ENCODE measurements at places on chromosomes 11 and 22. TPM values are rescaled to one million over a fixed set of nuclear protein-coding genes. Genes with fewer than 3 reads are reported as not detected.

XRRA1 gene
- 9.4 TPM for total RNA-seq

OR52E8 gene
- total RNA-seq, result not detected

ELFN2 gene
- total RNA-seq, result not detected

BARX2 gene
- not detected for total RNA-seq

MAPK8IP2 gene
- 0.12 TPM for total RNA-seq

TMEM191C gene
- not detected for total RNA-seq

PIH1D2 gene
- total RNA-seq, result 1.3 TPM

KRTAP5-10 gene
- not detected for total RNA-seq

NPTXR gene
- 1.7 TPM for total RNA-seq

APOA5 gene
- not detected for total RNA-seq

VPREB1 gene
- not detected for total RNA-seq

GUCY1A2 gene
- total RNA-seq, result 9.4 TPM

C11orf71 gene
- total RNA-seq, result 10.7 TPM

- no peak for DNase-seq
Measured at GRCh38 chr11:134404575-134405341, 7.3 kb downstream of the B3GAT1 start.

DNA sequence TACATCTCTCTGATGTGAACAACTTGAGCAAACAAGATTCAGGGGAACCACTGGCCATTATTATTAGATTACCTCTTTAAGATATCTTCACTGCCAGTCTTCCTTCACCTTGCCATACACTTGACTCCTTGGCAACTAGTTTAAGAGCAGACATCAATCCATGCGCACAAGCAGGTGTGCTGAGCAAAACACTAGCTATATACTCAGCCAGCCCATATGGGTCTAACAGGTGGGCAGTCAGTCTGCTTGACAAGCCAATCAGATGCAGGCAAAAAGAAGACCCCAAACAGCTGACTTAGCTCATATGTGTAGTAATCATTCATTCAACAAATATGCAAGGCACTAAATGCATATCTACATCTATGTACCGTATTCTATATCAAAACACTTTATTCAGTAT, 101.2 kb downstream of the SIK3 start:
- DNase-seq, result no peak

GRCh38 chr22:45529971-45530575, 27.4 kb downstream of the FBLN1 start:
- no peak for DNase-seq

DNA sequence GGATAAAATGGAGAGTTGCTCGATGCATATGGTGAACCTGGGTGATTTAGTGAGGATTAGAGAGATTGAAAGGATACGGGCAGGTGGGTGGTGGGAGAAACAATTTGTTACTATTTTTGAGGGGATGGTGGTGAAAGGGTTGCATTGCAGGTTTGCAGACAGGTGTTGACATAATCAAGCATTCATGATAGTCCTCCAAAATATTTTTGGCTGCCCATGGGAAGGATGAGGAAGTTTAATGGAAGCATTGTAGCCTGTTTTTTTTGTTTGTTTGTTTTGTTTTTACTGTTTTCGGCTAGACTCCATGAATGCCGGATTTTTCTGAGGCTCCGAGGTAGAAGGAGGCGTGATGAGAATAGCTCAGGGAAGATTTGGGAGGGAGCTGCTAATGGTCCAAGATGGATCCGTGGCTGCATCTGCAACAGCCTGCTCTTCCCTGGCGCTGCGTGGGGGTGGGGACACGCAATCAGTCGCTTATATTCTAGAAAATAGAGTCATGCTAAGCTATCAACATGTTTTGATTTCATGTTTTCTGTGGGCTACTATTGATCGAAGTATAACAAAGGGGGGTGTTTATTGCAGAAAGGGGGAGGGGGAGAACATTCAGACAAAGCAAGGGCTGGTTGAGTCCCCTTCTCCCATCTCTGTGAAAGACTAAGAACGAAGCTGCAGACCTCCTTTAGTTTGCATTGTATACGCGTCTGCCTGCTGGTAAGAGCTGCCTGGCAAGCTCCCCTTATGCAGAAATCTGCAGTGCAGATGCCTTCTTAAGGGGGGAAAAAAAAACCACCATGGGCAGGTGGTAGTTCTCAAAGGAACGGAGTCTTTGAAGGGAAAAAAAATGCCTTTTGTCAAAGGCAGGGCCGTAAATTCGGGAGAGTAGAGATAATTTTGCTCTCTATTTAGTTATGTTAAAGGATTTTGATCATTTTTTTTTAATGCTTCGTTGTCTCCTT, 1.0 kb downstream of the RTN3 start:
- no peak for DNase-seq

GRCh38 chr22:47228767-47229166, 466.3 kb downstream of the TBC1D22A start:
- no peak for DNase-seq

DNA sequence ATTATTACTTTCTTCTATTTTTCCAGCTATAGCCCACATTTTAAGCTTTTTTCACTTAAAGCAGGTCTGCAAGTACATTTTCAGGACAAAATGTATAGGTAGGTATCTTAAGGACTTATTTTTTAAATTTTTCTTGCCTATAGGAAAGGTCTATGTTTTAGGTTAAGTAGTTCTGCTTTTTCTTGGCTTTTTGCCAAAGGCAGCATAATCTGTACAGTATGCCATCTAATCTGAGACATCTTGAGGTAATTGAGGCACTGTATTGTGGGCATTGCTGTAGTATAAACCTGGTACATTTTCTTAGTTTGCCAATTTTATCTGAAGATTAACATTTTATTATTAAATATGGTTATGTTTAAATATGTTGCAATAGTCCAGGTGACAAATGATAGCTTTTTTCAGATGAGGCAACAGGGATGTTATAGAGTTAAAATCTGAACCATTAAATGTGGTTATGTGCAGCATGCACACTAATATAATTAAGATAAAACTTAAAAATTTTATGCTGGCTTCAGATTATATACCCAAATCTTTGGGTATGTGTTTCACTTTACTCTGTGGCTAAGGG, 42.9 kb downstream of the QSER1 start:
- DNase-seq, result no peak

- DNase-seq, result no peak
Measured at GRCh38 chr11:112303616-112304015, 43.0 kb upstream of the PLET1 start.

- DNase-seq, result peak; percentile 52
Measured at GRCh38 chr11:1834779-1835670, at the start of gene SYT8. TSS of gene SYT8 (plus strand) at chr11:1834990. CDS start at chr11:1835106, 116 bp downstream.

GRCh38 chr22:48577014-48577690, 1250.5 kb downstream of the BRD1 start:
- DNase-seq, result no peak

DNA sequence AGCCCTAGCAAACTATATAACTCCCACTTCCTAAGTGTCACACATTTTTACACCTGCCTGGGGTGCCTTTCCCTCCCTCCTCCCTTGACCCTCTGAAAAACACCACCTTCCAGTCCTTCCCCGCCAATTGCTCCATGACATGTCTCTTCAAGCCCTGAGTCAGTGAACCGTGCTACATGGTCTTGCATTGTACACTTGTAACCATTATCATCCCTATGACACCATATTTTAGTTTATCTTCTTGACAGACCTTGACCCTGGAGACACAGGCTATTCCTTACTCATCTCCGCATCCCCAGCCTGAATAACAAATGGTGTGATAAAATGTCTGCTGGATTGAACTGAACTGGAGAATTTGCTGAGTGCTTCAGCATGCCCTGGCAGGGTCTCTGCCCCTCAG, 36.9 kb downstream of the TNKS1BP1 start:
- no peak for DNase-seq

GRCh38 chr11:128500493-128500892, 86.9 kb downstream of the ETS1 start:
- DNase-seq, result no peak

GRCh38 chr11:115324581-115325432, 179.4 kb downstream of the CADM1 start:
- no peak for DNase-seq

DNA sequence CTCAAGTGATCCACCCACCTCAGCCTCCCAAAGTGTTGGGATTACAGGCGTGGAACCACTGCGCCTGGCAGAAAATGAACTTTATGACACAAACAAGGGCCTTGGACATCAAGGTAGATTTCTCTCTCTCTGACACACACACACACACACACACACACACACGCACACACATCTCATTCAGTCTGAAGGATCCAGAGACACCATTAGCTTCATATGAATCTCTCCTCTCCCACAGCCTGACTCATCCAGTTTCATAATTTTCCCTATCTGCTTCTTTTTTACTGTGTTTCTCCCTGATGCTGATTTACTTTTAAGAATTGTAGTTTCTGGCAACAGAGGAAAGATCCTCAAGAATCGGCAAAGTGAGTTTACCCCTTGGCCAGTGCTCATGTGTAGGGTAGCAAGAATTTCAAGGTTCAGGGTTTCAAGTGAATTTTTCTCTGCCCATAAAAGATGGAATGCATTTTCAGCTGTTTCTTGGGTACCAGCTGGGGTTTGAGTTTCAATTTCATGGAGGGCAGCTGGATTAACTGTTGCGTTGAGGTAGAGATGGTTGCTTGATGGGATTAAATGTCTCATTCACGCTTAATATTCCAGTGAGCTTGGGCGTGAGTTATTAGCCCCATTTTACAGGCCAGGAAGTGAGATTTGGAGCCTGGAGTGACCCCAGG, 3.5 kb downstream of the MYO18B start:
- no peak for DNase-seq

DNA sequence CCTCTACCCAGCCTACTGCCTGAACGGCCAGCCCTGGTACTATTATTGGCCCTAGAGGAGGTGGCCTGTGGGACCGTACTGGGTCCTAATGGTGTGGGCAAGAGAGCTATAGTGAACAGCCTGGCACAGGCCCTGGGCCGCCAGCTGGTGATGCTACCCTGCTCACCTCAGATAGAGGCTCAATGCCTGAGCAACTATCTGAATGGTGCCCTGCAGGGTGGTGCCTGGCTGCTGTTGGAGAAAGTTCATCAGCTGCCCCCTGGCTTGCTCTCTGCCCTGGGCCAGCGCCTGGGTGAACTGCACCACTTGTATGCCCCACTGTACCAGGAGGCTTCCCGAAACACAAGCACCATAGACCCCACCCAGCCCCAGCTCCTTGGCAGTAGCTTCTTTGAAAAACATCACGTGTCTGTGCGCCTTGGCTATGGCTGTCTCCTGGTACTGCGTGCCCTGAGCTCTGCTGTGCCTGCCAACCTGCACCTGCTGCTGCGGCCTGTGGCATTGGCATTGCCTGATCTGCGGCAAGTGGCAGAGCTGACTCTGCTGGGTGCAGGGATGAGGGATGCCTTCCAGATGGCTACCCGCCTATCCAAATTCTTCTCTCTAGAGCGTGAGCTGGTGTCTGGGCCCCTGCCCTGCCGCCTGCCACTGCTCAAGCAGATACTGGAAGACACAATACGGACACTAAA, 49.0 kb downstream of the DNHD1 start:
- DNase-seq, result peak; percentile 89

DNA sequence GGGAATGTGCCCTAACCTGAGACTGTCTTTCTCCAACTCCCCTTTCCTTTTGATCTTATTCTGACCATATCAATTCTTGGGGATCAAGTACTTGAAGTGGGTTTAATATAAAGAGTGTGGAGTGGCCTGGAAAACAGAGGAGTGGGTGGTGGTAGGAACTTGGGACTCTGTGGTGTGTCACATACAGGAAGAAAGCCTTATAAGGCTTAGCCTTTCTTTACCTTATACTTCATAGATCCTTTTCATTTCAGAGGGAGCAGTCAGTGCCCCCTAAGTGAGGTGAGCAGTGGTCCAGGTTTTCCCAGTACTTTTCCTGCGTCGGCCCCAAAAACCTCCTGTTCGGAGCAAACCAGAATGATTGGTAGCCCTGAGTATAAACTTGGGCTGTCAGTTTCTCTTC, 486 bp downstream of the OOSP1 start:
- DNase-seq, result no peak

DNA sequence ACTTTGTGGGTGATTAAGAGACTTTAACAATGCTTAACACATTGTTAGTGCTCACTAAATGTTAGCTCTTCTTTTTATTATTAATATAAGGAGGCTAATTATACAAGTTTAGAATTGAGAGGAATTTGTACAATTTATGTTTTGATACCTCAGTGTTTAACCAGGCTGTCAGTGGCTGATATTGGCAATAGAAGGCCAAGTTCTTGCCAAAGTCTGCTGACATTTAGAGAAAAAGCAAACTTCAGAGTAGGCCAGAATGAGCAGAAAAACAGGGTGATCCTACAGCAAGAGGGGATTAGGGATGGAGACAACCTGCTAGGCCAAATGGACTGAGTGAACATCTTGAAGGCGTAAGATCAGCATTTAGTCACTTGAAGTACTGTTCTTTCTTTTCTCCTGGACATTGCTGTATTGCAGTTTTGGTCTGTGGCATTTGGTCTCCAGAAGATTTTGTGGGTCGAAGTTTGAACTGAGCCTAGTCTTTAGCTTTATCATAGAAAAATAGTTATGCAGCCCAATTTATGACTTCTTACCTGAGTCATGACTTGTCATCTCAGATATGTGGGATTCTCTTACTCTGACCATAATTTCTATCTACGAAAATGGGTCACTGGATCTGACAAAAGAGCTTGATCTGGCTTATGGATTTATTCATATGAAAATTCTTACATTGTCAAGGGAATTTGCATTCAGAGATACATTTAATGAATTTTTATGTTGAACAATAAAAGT, 9.0 kb downstream of the TRIM44 start:
- DNase-seq, result no peak

- no peak for DNase-seq
Measured at GRCh38 chr11:12529793-12530192, 144.4 kb upstream of the TEAD1 start.

DNA sequence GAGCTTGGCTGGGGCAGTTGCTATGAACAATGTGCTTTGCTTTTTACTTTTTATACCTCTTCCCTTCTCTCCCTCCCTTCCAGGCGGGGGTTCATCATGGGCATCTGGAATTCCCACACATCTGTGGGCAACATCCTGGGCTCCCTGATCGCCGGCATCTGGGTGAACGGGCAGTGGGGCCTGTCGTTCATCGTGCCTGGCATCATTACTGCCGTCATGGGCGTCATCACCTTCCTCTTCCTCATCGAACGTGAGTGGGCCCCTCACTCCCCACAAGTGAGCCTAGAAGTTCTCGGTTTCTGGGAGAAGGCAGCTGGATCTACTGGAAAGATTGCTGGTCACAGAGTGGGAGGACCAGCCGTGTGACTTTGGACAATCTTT, 17.4 kb downstream of the SLC37A2 start:
- no peak for DNase-seq

- DNase-seq, result no peak
Measured at GRCh38 chr11:106468086-106468485, 390.6 kb downstream of the AASDHPPT start.

- DNase-seq, result no peak
Measured at GRCh38 chr22:40960145-40960544, 9.0 kb downstream of the RBX1 start.

DNA sequence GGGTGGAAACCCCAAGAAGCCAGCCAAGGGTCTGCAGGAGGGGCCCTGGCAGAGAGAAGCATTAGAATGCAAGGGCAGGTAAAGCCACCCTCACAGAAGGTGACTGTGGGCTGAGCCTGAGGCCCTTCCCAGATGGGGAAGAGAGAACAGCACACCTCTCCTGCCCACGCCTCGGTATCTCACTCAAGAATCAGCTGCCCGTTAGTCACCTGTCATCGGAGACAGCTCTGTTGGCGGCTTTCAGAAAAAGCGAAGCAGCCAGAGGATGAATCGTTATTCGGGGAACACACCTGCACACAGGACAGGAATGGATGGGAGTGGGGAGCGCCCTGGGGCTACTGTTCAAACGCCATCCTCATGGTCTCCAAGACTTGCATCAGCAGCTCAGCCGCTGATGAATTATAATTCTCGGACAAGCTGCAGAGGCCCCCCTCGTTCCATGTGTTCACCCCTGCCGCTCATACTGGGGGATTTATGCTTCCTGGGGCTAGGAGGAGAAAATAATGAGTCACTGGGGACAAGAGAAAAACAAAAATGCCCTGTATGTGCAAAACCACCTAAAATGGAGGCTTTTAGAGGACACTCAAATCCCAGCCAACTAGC, 21.6 kb upstream of the TMA7B start:
- no peak for DNase-seq

All from psoas muscle (tissue), 8 donors.